Fibroblast of skin of left quadriceps (primary cell): ENCODE measurements at places on chromosomes 16 and 17.

DNA sequence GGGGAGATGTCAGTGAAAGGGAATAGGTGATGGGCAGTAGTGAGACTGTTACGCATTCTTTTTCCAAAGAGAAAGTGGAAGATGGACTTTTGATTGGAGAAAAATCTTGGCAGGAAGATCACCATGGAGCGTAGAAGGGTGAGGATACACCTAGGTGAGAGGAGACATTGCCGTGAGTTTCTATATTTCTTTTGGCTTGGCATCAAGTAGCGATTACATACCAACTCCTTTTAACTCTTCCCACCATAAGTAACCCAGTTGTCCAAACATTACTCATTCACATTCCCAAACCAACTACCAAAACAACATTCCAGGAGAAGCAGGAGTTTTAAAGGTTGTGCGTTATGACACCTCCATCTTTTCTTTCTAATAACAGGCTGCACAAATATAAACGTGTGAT lies 10.7 kb upstream of the KRT28 start:
- peak; percentile 22 for DNase-seq

DNA sequence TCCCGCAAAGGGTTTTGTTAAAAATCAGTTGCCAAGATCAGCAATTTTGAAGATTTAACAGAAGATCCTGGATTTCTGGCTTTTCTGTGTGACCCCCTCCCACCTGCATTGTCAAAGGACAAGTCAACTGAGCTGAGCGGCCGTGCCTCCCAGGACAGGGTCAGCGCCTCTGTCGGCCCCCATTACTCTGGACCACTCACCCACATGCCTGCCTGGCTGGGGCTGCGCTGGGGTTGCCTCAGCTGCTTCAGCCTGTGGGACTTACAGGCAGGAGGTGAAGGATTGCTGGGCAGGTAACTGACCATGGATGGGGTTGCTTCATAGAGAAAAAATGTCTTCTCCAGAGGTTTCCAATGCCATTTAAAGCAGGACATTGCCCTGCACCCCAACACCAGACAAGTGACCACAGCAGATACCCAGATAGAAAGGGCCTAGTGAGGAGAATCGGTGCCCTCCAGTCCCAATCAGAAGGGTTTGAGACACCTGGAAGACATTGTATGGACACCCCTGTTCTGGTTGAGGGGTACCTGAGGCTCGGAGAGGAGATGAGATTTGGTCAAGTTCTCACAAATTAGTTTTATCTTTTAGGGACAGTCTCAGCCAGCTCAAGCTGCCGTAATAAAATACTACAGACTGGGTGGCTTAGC lies 52.8 kb downstream of the SNX20 start:
- DNase-seq = no peak

GRCh38 chr17:18206962-18207361 lies 18.5 kb upstream of the LLGL1 start:
- DNase-seq = no peak

GRCh38 chr17:4548721-4549531 lies 6.3 kb downstream of the MYBBP1A start:
- DNase-seq = no peak

GRCh38 chr17:27532269-27533263 lies 76.3 kb downstream of the KSR1 start:
- DNase-seq = peak; percentile 44

GRCh38 chr16:66306366-66307150 lies 59.9 kb upstream of the CDH5 start:
- DNase-seq = no peak

- DNase-seq = no peak
These were observed 3.9 kb downstream of the IGFALS start for GRCh38 chr16:1789643-1790045.
